ENCODE measurements at places on chromosomes 16 and 17. TPM values are rescaled to one million over a fixed set of nuclear protein-coding genes. Genes with fewer than 3 reads are reported as not detected.
A peak's percentile ranks its signal among the peaks of the same experiment; 100 is the strongest.

ZNF205 gene
- 23.3 TPM for total RNA-seq

DNA sequence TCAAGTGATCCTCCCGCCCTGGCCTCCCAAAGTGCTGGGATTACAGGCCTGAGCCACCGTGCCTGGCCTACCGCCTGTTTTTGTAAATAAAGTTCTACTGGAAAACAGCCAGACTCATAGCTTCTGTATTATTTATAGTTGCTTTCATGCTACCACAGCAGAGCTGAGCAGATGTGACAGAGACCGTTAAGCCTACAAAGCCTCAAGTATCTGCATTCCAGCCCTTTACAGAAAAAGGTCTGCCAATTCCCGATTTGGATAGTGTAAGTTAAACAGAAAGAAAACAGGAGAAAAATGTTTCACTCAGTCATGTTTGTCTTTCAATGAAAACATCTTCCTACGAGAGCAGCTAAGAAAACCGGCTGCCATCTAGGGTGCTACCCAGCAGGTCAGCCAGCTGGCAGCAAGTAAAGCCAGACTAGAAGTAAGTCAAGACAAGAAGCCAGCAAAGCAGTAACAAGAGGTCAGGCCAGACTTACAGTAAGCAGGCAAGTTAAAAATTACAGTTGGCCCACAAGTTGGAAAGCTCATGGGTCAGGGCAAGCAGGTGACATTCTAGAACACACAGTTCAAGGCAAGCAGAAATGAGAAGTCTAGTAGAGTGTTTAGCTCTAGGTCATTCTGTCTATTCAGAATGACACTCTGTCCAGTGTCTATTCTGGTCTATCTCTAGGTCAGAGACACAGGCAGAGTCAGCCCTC lies 17.7 kb downstream of the NCBP3 start:
- no peak overlapping the region for H3K4me3 ChIP-seq
- no peaks in the 10 kb centered on the region for H3K4me1 ChIP-seq
- peaks cover 13% of the 10 kb centered on the region for H3K36me3 ChIP-seq
- no peaks in the 10 kb centered on the region for H3K27me3 ChIP-seq
- no peak for DNase-seq

KRTAP2-1 gene
- total RNA-seq = not detected

DNA sequence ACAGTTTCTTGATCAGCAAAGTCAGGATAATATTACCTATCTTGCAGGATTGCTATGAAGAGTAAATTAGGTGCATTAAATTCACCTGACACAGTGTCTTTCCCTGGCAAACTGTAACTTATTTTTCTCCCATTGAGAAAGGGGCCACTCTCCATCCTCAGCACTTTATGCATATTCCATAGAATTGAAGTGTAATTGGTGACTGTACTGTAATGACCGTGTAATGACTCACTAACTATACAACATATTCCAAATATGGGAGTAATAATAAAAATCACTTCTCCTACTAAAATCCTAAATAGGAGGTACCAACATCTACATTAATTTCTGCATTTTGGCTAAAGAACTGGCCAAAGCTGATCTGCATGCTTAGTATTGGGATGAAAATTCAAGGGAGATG lies 141.9 kb upstream of the NOG start:
- no peaks in the 10 kb centered on the region for H3K4me1 ChIP-seq
- H3K4me3 ChIP-seq = no peak overlapping the region
- no peaks in the 10 kb centered on the region for H3K36me3 ChIP-seq
- no peak for DNase-seq
- peaks cover 47% of the 10 kb centered on the region for H3K27me3 ChIP-seq

- DNase-seq = no peak
- no peaks in the 10 kb centered on the region for H3K27me3 ChIP-seq
- peak overlapping the region; percentile 1 for H3K27ac ChIP-seq
- no peaks in the 10 kb centered on the region for H3K4me1 ChIP-seq
- peaks cover 17% of the 10 kb centered on the region for H3K36me3 ChIP-seq
- H3K4me3 ChIP-seq = no peak overlapping the region
Observed at GRCh38 chr17:4100883-4101756, 41.7 kb downstream of the ZZEF1 start.

TMEM238L gene
- not detected for total RNA-seq

- no peaks in the 10 kb centered on the region for H3K36me3 ChIP-seq
- no peaks in the 10 kb centered on the region for H3K27me3 ChIP-seq
- no peak for DNase-seq
Observed at GRCh38 chr17:27631411-27631760, 398 bp downstream of the LGALS9 start.

LRRC37A3 gene
- 40.6 TPM for total RNA-seq

DNA sequence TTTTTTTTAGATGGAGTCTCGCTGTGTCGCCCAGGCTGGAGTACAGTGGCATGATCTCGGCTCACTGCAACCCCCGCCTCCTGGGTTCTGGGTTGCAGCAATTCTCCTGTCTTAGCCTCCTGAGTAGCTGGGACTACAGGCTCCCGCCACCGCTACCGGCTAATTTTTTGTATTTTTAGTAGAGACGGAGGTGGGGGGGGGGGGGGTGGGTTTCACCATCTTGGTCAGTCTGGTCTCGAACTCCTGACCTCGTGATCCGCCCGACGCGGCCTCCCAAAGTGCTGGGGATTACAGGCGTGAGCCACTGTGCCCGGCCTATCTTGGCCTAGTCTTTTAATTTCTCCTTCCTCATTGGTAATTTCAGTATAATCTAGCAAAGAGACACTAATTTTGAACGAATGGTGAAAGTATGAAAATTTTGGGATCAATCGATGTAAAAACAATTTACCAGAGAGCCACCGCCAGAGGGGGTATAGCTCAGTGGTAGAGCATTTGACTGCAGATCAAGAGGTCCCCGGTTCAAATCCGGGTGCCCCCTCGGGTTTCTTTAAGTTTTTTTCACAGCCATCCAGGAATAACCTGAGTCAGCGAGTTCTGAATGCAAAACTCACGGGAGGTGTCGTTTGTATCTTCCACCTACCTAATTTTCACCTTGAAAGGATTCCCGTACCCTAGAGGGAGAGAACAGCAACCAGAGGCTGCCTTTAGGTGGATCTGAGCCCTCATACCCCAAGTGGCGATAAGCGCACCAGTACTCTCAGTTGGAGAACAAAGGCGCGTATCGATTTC lies 2.5 kb upstream of the LASP1 start:
- peaks cover 2% of the 10 kb centered on the region for H3K27me3 ChIP-seq
- peak overlapping the region; percentile 93 for H3K4me3 ChIP-seq
- peak overlapping the region; percentile 100 for H3K27ac ChIP-seq
- peaks cover 15% of the 10 kb centered on the region for H3K4me1 ChIP-seq

GRCh38 chr17:16470265-16470664 lies 21.7 kb downstream of the LRRC75A start:
- no peaks in the 10 kb centered on the region for H3K27me3 ChIP-seq
- no peak overlapping the region for H3K27ac ChIP-seq
- no peaks in the 10 kb centered on the region for H3K36me3 ChIP-seq
- H3K4me3 ChIP-seq = no peak overlapping the region
- DNase-seq = no peak

DNA sequence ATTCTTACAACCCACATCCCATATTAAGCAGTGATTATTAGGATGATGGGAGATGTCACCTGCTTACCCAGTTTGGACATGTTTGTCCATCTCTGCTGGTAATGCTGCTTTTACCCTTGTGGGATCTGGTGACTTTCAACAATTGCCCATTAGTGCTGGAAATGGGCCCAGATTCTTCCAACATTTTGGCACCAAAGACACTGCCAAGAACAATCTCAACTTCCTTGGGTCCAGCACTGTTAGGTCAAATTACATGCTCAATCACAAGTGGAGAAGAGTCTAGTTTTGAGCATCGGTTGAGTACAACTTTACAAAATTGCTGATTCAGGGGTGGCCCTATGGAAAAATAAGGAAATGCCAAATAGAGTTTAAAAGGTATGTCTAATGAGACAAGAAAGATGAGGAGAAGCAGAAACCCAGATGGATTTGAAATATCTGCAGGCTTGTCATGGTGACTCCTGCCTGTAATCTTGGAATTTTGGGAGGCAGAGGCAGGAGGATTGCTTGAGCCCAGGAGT lies 13.0 kb upstream of the ZFP3 start:
- H3K27ac ChIP-seq = no peak overlapping the region
- H3K27me3 ChIP-seq = peaks cover 10% of the 10 kb centered on the region
- peaks cover 1% of the 10 kb centered on the region for H3K4me1 ChIP-seq
- H3K4me3 ChIP-seq = no peak overlapping the region
- DNase-seq = no peak

DNA sequence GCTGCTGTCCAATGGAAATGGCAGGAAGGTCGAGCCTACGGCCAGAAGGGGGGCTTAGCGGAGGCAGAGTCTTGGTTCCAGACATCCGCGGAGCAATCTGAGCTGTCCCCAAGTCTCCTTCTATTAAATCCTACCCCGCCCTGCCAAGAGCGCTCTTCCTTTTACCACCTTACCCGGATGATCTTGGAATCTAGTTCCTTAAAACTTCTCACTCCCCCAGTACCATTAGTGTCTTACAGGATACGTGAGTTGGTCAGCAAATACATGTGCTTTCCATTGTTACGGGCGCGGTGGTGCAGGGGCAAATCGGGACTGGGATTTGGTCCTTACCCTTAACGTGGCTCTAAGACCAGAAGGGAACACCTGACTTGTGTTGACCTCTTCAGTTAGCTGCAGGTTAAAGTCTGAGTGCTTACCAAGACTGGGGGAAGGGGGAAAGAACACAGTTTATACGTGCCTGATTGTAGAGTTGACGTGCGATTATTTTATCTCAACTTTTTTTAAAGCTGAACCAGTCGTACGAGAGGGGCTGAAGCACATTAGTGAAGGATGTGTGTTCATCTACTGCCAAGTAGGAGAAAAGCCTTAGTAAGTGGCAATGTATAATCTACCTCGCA lies 495 bp downstream of the TXNDC17 start:
- peak overlapping the region; percentile 99 for H3K27ac ChIP-seq
- no peak for DNase-seq
- H3K36me3 ChIP-seq = peaks cover 5% of the 10 kb centered on the region
- peaks cover 21% of the 10 kb centered on the region for H3K4me1 ChIP-seq
- H3K27me3 ChIP-seq = no peaks in the 10 kb centered on the region

GRCh38 chr16:17431012-17431411 lies 39.7 kb downstream of the XYLT1 start:
- no peak for DNase-seq
- no peak overlapping the region for H3K4me3 ChIP-seq
- no peak overlapping the region for H3K27ac ChIP-seq
- H3K36me3 ChIP-seq = no peaks in the 10 kb centered on the region

GRCh38 chr17:37761059-37761458 lies 16.2 kb upstream of the HNF1B start:
- H3K36me3 ChIP-seq = no peaks in the 10 kb centered on the region
- no peaks in the 10 kb centered on the region for H3K27me3 ChIP-seq
- no peak overlapping the region for H3K4me3 ChIP-seq
- H3K4me1 ChIP-seq = peaks cover 16% of the 10 kb centered on the region

DNA sequence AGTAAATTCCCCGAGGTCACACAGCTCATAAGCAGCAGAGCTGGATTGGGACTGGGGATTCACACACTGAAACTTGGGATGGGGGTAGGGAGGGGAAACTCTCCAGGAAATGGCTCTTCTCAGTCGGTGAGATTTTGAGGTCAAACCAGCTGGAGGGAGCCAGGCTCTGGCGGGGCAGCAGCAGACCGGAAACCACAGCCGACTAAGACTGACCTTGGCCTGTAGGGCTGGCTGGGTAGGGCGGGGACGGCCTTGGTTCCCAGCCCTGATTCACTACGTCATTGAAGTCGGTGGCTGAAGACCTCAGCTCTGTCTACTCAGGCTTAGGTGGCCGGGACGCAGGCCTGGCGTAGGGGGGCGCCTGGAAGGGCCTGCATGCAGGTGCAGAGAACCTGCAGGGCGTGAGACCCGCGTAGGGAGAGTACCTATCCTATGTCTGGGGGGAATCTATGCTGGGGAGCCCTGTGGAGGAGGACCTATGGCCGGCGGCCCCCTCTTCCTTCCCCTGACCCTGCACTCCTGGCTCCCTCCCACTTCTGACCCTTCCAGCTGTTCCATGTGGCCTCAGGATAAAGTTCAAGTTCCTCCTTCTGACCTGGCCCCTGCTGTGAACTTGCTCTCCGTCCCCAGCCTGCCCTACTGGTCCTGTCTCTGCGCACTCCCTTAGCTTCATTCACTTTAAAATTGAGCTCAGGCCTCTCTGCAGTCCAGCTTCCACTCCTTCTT lies 11.9 kb upstream of the SLC4A1 start:
- H3K27ac ChIP-seq = peak overlapping the region; percentile 23
- no peak overlapping the region for H3K4me3 ChIP-seq
- no peak for DNase-seq
- no peaks in the 10 kb centered on the region for H3K36me3 ChIP-seq

- H3K27me3 ChIP-seq = peaks cover 74% of the 10 kb centered on the region
- peaks cover 2% of the 10 kb centered on the region for H3K4me1 ChIP-seq
- H3K27ac ChIP-seq = no peak overlapping the region
- H3K4me3 ChIP-seq = no peak overlapping the region
Observed at GRCh38 chr16:7086822-7087616, 245.6 kb upstream of the RBFOX1 start.

- no peak for DNase-seq
- H3K27me3 ChIP-seq = peaks cover 4% of the 10 kb centered on the region
- no peak overlapping the region for H3K4me3 ChIP-seq
- no peak overlapping the region for H3K27ac ChIP-seq
Observed at GRCh38 chr17:50649042-50649908, 14.6 kb downstream of the ABCC3 start.

OTOA gene
- total RNA-seq = 0.07 TPM

C17orf113 gene
- 3.7 TPM for total RNA-seq

ARL5C gene
- total RNA-seq = not detected

DNA sequence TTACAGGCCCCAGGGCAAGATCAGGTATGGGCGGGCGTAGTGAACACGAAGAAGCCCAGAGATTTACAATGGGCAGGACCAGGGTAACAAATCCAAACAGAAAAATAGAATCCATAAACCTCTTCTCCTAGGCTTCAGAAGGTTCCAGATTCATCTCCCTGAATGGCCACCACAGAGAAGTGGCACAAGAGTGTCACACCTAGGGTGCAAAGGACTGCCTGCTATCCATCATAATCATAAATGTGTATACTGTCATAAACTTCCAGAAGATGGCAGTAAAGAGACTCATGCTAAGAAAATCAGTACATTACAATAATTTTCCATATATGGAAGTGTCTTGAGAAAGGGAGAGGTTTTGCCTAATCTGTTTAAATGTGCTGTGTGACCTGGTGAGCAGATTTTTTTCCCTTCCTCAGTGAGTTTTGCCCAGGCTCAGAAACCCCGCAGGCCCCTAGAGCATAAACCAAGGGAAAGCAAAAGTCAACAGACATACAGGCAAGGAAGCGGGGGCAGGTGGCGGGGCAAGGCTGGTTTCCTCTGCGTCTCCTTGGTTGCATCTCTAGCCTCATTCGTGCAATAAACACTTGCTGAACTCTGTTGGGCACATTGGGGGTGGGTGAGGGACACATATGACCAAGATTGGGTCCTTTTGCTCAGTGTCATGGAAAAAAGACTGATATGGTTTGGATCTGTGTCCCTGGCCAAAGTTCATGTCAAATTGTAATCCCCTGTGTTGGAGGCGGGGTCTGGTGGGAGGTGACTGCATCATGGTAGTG lies 92.0 kb upstream of the CDH5 start:
- no peaks in the 10 kb centered on the region for H3K36me3 ChIP-seq
- H3K27me3 ChIP-seq = peaks cover 28% of the 10 kb centered on the region
- H3K4me3 ChIP-seq = no peak overlapping the region
- peaks cover 12% of the 10 kb centered on the region for H3K4me1 ChIP-seq

GRCh38 chr17:50863221-50863843 lies 2.8 kb downstream of the TOB1 start:
- peak overlapping the region; percentile 93 for H3K4me3 ChIP-seq
- no peak for DNase-seq
- peaks cover 32% of the 10 kb centered on the region for H3K4me1 ChIP-seq
- H3K27me3 ChIP-seq = no peaks in the 10 kb centered on the region
- peak overlapping the region; percentile 85 for H3K27ac ChIP-seq

Measured in progenitor cell of endocrine pancreas (in vitro differentiated cells).